Stimulated activated CD8-positive, alpha-beta memory T cell treated with anti-CD3 and anti-CD28 coated beads, Interleukin-4, amount 100 ng/mL, for 1 hour (primary cell): ENCODE measurements at places on chromosomes 11 and 22.

DNA sequence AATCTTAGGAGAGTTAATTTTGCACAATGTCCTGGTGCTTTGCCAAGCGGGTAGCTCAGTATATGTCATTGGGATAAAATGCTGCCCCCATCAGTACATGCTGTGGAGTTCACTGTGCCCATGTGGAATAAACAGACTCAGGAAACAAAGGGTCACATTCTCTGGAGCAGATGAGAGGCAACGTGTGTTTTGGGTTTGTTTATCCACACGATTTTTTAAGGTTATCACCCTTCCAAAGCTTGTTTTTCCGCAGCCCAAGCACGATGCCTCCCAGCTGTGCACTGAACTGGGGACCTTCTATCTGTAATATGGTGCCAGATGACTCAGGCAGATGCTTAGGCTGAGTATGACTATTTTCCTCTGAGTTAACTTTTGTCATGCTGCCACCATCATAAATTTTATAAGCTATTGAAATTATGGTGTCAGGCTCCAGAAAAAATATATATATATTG, 6.5 kb downstream of the OR4D6 start:
- DNase-seq: no peak

GRCh38 chr11:92744929-92745585, 224.4 kb upstream of the MTNR1B start:
- no peak for DNase-seq

DNA sequence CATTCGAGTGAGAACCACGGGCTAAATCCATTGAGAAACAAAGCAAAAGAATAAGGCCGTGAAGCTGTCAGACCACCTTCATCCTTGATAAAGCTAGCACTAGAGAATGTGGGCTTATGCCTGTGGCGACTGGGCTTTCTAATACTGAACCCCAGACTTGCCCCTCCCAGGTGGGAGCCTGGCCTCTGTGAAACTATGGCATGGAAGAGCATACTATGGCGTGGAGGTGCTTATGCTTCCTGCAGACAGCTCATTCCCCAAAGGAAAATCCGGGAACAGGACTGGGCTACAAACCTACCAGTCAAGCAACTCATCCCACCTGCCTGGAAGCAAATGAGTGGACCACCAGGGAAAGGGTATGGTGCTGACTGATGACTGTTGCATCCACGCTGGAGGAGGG, 92.4 kb downstream of the ZC3H12C start:
- DNase-seq: no peak

GRCh38 chr11:67626970-67627369, 2.8 kb downstream of the NUDT8 start:
- DNase-seq: no peak

- DNase-seq: no peak
These were observed 51.5 kb downstream of the RTL6 start for GRCh38 chr22:44446483-44446882.

GRCh38 chr22:44707178-44707577, 5.2 kb downstream of the PRR5 start:
- DNase-seq: no peak

GRCh38 chr11:131418189-131418588, 47.8 kb downstream of the NTM start:
- no peak for DNase-seq

GRCh38 chr11:45494738-45495137, 170.7 kb downstream of the CHST1 start:
- DNase-seq: no peak

- DNase-seq: no peak
These were observed 146.0 kb upstream of the TBCEL start for GRCh38 chr11:120877746-120878365.

DNA sequence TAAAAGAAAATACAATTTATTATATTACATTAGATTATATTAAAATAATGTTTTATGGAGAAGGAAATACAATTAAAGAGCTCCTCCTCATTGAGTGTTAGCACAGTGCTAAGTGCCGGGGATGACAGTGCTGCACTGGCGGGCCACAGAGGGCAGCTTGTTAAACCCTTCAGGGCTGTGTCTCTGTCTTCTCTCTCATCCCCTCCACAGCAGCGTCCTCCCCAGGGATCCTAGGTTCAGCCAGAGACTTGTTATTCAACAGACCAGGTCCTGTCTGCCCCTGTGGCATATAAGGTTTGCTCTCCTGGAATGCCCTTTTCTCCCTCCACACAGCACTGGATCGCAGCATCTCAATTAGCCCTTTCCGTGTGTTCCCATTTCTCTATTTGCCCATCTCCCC, 14.2 kb downstream of the THYN1 start:
- no peak for DNase-seq

DNA sequence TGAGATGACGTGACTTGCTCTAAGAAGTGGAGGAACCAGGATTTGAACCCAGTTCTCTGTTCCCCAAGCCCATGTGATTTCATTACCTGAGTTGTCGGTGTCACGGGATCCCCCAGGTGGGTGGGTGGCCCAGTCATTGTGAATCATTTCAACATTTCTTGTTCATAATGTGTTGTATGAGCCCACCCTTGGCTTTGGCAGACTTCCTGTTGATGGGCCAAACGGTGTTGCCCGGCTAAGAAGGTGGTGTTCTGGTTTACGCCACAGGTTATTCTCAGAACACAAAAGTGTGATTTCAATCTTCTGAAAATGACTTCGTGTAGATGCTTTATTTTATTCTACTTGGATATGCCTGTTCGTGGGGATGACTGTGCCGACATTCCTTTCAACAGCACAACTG, 21.6 kb upstream of the ST14 start:
- DNase-seq: no peak

- DNase-seq: no peak
These were observed 80.2 kb upstream of the NAV2 start for GRCh38 chr11:19632499-19632834.

DNA sequence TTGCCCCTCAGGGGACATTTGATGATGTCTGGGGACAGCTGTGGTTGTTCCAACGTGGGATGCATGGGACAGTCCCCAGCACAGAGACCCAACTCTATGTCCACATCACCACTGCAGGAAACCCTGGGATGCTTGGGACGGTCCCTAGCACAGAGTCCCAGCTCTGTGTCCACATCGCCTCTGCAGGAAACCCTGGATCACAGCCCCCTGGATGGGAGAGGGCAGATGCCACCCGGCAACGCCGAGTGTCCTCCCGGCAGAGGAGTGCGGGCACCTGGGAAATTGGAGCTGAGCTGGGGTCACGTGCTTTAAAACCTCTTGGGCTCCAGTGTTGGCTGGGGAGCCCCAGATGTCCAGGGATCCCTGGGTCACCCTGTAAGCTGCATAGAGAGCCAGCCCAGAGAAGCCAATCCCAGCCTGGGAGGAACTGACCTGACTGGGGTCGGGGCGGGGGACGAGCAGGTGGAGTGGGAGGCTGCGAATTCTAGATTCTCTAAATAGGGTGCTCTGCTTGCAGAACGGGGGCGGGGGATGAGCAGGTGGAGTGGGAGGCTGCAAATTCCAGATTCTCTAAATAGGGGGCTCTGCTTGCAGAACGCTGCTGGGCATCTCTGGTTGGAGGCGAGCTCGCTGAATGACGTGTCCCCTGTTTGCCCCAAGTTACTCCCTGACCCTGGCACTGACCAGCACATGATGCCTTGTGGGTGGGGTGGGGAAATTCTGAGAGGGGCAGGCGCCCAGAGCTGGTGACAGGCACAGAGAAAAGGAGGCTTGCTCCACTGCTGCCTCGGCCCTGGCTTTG, 1197.8 kb downstream of the BRD1 start:
- no peak for DNase-seq

DNA sequence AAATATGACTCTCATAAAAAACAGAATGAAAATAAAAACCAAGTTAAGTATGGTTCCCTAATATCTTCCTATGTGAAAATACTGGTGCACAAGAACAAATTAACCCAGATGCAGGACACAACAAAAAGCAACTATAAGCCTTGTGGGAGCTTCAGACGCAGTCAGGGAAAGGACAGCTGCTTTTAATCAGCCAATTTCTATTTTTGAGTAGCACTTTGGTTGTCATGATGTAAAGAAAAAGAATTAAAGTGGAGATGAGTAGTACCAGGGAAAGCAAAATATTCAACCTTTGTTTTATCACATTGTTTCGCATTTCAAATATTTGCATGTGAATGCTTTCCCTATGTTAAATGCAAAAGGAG, 339.9 kb downstream of the SOX6 start:
- no peak for DNase-seq

- DNase-seq: no peak
These were observed at the start of gene IGF2 for GRCh38 chr11:2139123-2139521. IGF2 (minus strand) TSS chr11:2139389; CDS start chr11:2135523, 3,866 bp downstream.

DNA sequence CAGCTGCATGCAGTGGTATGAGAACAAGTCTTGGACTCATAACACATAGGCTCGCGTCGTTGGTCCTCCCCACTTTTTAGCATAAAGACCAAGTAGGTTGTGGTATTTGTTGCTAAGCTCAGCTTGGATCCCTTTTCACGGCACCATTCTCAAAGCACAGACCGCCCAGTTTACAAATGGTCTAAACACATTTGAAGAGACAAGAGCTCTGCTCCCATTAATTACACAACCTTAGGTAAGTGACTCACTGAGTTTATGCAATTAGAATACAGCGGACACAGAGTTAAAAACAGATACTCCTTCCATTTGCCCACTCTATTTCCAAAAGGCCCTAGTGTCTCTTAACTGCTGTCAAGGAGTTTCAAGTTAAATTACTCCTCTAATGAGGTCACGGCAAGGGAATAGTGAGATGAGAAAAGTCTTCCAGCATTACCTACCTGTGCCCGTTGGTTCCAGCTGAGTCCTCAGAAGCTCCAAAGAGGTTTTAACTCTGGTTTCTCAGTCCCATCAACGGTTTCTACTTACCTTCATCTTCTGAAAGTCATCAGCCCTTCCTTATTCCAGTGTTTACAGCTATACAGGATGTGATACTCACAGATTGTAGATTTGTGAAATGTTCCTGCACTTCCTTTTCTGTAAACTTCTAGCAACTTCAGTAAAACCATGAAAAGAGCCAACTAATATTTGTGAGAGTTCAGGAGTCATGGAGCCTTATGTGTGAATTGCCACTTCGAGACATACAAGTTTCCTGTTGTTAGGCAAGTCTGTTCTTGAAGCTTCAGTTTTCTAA, at the start of gene MS4A6A:
TSS of gene MS4A6A (minus strand) at position 543 of the 790 bp plus-strand sequence. CDS start 1,356 bp downstream, outside the sequence.
- no peak for DNase-seq

DNA sequence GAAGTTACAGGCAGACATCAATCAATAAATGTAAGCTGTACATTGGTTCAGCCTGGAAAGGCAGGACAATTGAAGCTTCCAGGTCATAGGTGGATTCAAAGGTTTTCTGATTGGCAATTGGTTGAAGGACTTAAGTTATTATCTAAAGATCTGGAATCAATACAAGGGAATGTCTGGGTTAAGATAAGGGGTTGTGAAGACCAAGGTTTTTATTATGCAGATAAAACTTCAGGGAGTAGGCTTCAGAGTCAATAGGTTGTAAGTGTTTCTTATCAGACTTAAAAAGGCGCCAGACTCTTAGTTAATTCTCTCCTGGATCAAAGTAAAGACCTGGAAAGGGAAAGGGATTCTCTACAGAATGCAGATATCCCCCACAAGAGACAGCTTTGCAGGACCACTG, 935.4 kb downstream of the TBC1D22A start:
- DNase-seq: no peak

DNA sequence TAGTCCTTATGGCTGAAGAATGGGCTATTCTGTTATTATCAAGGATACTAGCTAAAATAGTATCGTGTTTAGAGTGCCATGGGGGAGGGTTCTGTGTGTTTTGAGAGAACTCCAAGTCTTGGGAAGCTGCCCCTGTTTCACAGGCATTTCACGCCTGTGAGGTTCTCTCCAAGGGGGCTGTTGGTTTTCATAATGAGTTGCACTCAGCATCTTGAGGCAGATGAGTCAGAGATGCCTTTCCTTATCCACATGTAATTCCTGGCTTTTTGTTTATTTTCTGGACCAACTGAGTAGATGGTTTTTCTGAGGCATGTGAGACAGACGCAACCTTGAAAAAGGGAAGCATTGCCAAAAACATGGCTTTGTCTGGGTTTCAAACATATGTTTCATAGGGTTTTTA, 203.7 kb downstream of the ARHGAP42 start:
- DNase-seq: no peak

- no peak for DNase-seq
These were observed 2.0 kb downstream of the CD248 start for GRCh38 chr11:66314561-66315497.

DNA sequence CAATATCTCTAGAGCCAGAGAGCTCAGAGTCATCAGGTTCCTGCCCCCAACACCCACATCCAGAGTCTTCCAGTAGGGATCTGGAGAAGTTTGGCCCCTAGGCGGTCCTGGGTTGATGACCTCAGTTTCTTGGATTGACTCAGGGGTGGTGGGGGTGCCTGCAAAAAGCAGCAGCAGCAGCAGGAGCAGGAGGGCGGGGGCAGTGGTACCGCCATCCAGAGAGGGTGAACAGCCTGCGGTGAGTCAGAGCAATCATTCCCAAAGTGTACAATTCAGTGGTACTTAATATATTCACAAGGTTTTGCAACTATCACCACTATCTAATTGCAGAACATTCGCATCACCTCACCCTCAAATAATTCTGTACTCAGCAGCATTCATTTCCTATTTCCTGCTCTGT, 9.9 kb upstream of the SEC14L3 start:
- DNase-seq: no peak

DNA sequence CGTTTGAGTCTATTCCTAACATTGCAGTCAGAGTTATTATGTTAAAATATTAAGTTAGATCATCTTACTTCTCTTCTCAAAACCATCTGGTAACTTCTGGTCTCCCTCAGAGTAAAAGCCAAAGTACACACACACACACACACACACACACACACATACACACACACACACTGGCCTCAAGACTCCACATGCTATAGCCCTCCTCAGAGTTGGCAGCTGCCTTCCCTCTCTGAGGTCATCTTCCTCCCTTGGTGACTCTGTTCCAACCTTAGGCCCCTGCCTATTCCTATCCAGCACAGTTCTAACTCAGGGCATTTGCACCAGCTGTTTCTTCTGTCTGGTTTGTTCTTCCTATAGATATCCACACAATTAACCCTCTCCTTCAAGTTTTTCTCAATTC, 272.0 kb upstream of the SESN3 start:
- no peak for DNase-seq

GRCh38 chr22:49676230-49676629, 151.4 kb downstream of the BRD1 start:
- DNase-seq: no peak

GRCh38 chr11:58055806-58056401, 25.2 kb downstream of the OR6Q1 start:
- DNase-seq: no peak

DNA sequence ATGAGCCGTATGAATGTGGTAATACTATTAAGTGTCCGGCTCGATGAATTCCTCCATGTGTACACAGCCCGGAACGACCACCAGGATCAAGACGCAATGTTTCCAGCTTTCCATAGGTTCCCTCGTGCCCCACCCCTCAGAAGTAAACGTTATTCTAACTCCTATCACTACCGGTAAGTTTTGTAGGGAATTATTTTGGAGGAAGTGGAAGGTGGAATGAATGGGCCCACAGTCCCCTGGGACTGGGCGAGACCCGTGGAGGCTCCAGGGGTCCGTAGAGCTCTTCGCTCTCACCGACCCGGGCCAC, 720 bp upstream of the FAR1 start:
- no peak for DNase-seq

GRCh38 chr11:5363679-5364078, 12.4 kb downstream of the OR51B6 start:
- no peak for DNase-seq

- peak; percentile 62 for DNase-seq
These were observed 10.1 kb downstream of the MTFP1 start for GRCh38 chr22:30435674-30436126.
